ENCODE measurements at places on chromosomes 4 and X. TPM values are rescaled to one million over a fixed set of nuclear protein-coding genes. Genes with fewer than 3 reads are reported as not detected.

DNA sequence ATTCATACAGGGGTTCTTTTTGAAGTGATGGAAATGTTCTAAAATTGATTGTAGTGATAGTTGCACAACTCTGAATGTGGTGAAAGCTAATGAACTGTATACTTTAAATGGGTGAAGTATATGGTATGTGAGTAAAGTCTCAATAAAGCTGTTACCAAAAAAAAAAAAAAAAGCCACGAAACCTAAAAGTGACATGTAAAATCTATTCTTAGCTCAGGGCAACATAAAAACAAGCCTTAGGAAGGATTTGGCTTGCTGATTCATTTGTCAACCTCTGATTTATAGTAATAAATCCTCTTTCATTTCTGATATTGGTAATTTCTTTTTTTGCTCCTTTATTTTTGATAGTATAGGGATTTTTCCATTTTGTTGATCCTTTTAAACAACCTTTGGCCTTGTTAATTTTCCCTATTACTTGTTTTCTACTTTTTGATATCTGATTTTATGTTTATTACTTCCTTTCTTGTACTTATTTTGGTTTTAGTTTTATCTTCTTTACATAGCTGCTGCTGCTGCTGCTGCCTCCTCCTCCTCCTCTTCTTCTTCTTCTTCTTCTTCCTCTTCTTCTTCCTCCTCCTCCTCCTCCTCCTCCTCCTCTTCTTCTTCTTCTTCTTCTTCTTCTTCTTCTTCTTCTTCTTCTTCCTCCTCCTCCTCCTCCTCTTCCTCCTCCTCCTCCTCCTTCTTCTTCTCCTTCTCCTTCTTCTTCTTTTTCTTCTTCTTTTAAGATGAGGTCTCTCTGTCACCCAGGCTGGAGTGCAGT, 79.4 kb downstream of the ADGRG4 start:
- no peak overlapping the region for H3K27ac ChIP-seq
- DNase-seq, result no peak
- no peaks in the 10 kb centered on the region for H3K36me3 ChIP-seq
- no peaks in the 10 kb centered on the region for H3K4me1 ChIP-seq

GRCh38 chrX:102739657-102740056, 19.1 kb downstream of the GPRASP3 start:
- H3K4me3 ChIP-seq, result no peak overlapping the region
- no peaks in the 10 kb centered on the region for H3K27me3 ChIP-seq
- H3K36me3 ChIP-seq, result no peaks in the 10 kb centered on the region

DNA sequence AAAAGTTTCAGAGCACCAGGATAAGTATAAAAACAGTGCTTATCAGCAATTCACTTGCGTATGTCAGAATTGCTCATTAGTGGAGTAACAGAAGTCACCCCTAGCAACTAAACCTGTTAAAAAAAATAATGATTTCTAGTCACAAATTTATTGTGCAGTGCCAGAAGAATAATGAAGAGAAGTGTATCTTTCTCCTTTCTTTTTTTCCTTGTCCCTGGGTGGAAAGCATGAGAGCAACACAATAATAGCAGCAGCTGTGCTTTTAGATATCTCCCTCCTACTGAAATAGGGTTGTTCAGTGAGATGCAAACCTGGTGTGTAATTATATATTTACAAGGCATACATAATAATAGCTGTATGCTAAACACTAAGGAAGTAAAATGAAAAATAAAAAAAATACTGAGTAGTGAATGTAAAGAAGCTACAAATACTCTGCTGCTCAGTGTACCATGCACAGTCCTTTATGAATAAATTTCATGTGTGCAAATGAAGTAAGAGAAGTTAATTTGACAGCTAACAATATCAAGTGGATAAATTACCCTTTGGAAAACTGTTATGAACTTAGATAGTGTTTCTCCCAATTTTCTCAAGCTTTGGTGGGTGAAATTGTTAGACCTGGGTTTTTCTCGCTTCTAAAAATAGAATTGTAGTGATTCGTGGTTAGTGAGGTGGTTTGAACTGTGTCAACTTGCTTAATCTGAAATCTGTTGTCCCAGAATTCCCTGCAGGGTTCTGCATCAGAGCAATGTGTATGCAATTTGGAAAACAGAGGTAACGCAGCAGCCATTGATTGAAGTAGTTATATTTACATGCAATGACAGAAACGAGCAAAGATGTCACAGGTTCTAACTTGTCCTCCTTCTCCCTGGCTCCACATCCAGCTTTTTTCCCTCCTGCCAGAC, 125.7 kb upstream of the NDST3 start:
- H3K36me3 ChIP-seq, result no peaks in the 10 kb centered on the region
- H3K27me3 ChIP-seq, result no peaks in the 10 kb centered on the region
- no peaks in the 10 kb centered on the region for H3K4me1 ChIP-seq
- no peak overlapping the region for H3K27ac ChIP-seq

DNA sequence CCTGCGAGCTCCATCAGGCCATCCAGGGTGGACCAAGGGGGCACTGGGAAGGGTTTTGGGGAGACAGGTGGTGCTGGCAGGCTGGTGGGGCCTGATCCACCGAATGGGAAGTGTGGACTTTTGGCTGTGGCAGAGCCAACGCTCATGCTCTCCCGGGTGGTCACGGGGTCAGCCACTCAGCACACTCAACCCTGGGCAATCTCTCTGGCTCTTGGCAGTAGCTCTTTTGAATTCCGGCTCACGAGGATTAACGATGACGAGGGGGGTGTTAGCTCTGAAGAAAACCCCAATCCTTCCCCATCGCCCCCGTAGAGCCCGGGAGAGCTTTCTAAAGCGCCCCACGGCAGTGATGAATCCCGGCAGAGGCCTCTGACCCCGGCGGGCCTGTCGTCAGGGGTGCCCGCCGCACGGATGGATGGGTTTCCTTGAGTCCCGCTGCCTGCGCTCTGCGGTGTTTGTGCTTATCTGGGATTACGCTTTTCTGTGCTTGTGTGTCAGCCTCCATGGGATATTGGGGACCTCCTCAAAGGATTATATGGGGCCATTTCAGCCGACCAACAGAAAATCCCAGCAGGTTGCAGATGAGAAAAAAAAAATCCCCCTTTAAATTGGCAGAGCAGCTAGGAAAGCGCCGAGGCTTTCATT, 156.8 kb upstream of the PSAPL1 start:
- H3K27ac ChIP-seq, result no peak overlapping the region
- H3K36me3 ChIP-seq, result no peaks in the 10 kb centered on the region
- H3K4me3 ChIP-seq, result no peak overlapping the region
- H3K4me1 ChIP-seq, result no peaks in the 10 kb centered on the region
- no peaks in the 10 kb centered on the region for H3K27me3 ChIP-seq
- DNase-seq, result no peak

- no peak for DNase-seq
- no peaks in the 10 kb centered on the region for H3K36me3 ChIP-seq
- no peaks in the 10 kb centered on the region for H3K27me3 ChIP-seq
- no peak overlapping the region for H3K27ac ChIP-seq
Observed at GRCh38 chrX:38080808-38081207, 74.5 kb downstream of the SYTL5 start.

GRCh38 chrX:152632445-152633097, 5.1 kb upstream of the GABRQ start:
- no peak overlapping the region for H3K4me3 ChIP-seq
- H3K27me3 ChIP-seq, result peaks cover 16% of the 10 kb centered on the region
- H3K27ac ChIP-seq, result no peak overlapping the region

- no peak for DNase-seq
- H3K4me3 ChIP-seq, result no peak overlapping the region
- peaks cover 6% of the 10 kb centered on the region for H3K4me1 ChIP-seq
- no peaks in the 10 kb centered on the region for H3K36me3 ChIP-seq
- H3K27ac ChIP-seq, result no peak overlapping the region
Observed at GRCh38 chr4:173212379-173212778, 43.8 kb downstream of the GALNT7 start.

GRCh38 chr4:180751009-180751408, 1492.2 kb upstream of the TENM3 start:
- no peak for DNase-seq
- H3K36me3 ChIP-seq, result no peaks in the 10 kb centered on the region
- H3K4me3 ChIP-seq, result no peak overlapping the region
- no peaks in the 10 kb centered on the region for H3K4me1 ChIP-seq
- H3K27me3 ChIP-seq, result no peaks in the 10 kb centered on the region

DAPP1 gene
- 28.4 TPM for total RNA-seq

FAM149A gene
- total RNA-seq, result 0.33 TPM

TMEM156 gene
- total RNA-seq, result 25.9 TPM

Data from activated CD4-positive, alpha-beta T cell treated with anti-CD3 and anti-CD28 coated beads, Interleukin-2, amount 10 ng/mL, durations not matched to agents 24 days and 14 days (primary cell).